ENCODE measurements at places on chromosomes 2 and 18. TPM values are rescaled to one million over a fixed set of nuclear protein-coding genes. Genes with fewer than 3 reads are reported as not detected.

TLX2 gene
- total RNA-seq = 0.31 TPM

ZAP70 gene
- not detected for total RNA-seq

LIMS3 gene
- not detected for total RNA-seq

KIAA2012 gene
- total RNA-seq = not detected

Measured in A549 treated with dexamethasone at 1 μM for 4 hours (cell line).